ENCODE measurements at places on chromosomes 11 and 22.

DNA sequence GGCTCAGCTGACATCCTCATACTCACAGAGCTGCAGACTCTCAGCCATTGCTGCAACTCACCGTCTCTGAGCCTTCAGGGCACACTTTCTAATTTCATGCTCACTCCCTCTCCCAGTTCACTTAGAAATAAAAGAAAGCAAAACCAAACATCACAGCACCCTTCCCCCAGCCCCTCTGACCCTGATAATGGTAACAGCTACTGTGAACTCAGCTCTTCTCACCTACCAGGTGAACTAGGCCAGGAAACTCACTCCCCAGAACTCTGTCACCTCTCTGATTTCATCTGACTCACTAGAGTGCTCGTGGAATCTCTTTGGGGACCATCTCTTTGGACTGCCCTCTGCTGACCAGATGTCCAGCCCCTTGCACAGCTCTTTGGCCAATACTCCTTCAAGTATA is 14.5 kb upstream of the PARVA start:
- no peak for DNase-seq

GRCh38 chr22:45526281-45526680 is 23.6 kb downstream of the FBLN1 start:
- no peak for DNase-seq

GRCh38 chr22:46320716-46321386 is 14.7 kb upstream of the TRMU start:
- DNase-seq, result no peak

DNA sequence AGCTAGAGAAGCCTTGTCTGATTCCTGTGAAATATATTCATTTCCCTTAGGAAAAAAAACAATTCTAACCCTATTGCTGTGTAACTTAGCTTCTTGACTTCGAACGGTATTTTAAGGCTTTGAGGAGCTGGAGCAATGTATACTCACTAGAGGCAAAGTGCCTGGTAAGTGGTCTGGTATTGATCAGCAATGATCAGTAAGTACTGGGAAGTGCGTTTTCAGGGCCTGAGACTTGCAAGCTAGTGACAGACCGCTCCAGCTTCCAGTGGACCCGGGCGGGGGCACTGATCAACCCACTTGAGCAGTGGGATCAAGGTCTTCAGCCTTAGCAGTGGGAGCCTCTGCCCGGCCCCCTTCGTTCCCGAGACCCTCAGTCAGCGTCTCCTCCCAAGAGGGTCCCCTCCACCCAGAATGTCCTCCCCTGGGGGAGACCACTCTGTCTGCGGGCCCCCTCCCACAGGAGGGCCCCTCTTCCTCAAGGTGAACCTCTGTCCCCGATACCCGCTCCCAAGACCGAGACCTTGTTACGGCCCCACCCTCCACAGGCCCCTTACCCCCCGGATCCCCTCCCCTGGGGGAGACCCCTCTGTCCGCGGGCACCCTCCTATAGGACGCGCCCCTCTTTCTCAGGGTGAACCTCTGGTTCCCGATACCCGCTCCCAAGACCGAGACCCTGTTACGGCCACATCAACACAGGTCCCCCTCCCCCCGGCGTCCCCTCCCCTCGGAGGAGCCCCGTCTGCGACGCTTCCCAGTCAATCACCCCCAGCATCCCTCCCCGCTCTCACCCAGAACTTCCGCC is 452 bp upstream of the ATXN10 start:
- DNase-seq, result no peak

DNA sequence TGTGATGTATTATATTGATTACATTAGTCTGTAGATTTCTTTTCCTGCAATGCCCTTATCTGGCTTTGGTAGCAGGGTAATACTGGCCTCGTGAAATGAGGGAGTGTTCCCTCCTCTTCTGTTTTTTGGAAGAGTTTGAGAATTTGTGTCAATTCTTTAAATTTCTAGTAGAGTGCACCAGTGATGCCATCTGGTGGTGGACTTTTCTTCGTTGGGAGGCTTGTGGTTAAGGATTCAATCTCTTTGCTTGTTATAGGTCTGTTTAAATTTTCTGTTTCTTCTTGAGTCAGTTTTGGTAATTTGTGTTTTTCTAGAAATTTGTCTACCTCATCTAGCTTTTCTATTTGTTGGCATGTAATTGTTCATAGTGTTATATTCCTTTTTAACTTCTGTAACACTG is 18.9 kb downstream of the SHANK3 start:
- no peak for DNase-seq

DNA sequence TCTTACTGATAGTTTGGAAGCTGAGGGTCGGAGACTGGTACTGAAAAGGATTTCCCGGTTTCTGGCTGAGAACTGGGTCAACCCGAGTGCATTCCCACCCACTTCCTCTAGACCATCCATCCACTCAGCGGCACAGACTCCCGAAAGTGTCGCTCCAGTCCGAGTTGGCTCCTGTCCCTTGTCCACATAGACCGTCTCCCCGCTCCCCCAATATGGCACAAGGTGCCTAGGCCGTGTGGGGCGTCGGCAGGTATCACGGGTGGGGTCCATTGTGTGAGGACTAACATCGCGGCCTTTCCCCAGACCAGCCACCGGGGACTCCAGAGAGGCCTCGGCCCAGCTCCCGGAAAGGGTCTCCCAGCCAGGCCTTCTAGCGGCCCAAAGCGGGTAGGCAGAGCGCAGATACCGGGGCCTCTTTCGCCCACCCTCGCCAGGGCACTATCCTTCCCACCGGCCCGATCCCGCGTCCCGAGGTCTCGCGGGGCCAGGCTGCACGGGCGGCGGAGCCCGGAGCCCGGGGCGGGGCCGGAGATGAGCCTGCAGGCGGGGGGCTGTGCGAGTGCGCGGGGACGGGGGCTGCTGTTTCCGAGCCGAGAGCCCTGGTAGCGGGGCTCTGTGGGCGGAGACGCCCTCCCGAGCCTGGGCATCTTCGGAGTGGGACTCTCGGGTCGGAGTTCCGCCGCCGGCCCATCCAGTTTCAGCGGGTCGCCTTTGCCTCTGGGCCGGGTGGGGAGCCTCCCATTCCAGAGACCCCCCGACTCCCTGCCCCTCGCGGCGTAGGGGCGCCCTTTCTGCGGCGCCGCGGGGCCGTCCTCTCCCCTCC is 21.1 kb downstream of the SERPINH1 start:
- peak; percentile 64 for DNase-seq

DNA sequence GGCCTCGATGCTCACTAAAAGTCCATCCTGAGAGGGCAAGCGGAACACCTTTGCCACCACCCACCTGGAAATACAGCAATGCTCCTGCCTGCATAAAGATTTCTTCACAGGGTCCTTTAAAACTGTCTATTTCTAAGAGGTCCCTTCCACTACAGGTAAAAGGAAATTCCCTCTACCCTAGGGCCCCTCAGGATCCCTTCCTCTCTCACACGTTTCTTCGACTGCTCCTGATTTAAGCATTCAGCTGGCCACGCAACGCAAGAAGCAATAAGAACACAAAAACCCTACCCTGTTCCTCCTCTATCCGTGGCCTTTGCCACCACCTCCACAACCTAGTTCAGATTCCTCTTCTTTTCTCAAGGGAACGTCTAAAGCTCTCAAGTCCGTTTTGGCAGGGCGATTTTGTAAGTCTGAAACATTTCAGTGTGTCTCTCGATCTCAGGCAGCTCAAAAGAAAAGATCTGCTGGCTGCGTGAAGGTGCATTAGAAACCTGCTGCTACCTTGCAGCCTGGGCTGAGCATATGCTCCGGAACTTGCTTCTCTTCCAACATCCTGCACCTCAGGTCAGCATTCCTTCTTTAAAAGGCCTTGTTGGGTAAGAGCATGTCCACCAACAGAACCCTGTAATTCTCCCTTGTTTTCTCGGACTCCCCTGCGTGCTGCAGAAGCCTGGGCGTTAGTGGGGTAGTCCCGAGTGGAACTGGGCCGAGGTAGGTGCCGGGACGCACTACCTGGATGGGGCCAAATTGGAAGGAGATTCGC is 1.6 kb downstream of the LGR4 start:
- DNase-seq, result no peak

- DNase-seq, result no peak
Observed at GRCh38 chr11:4962816-4963215, 7.3 kb upstream of the OR51A2 start.

- DNase-seq, result no peak
Observed at GRCh38 chr22:46931414-46931813, 169.0 kb downstream of the TBC1D22A start.

DNA sequence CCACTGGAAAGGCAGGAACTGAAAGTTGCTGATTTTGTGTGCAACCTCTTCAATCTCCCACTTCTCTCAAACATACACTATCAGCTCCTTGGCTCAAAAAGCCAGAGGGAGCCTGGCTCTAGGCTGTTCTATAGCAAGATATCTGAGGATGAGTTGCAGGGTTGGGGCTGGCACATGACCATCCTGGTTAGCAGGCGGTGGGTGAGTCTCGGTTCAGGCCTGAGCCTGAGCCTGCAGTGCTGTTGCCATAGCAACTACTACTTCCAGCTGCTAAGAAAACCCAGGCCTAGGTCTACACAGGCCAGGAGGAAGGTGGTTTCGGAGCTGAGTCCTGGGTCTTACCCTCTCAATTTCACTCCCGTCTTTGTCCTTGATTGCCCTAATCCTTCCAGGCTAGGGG is 39.0 kb downstream of the CWC15 start:
- no peak for DNase-seq

DNA sequence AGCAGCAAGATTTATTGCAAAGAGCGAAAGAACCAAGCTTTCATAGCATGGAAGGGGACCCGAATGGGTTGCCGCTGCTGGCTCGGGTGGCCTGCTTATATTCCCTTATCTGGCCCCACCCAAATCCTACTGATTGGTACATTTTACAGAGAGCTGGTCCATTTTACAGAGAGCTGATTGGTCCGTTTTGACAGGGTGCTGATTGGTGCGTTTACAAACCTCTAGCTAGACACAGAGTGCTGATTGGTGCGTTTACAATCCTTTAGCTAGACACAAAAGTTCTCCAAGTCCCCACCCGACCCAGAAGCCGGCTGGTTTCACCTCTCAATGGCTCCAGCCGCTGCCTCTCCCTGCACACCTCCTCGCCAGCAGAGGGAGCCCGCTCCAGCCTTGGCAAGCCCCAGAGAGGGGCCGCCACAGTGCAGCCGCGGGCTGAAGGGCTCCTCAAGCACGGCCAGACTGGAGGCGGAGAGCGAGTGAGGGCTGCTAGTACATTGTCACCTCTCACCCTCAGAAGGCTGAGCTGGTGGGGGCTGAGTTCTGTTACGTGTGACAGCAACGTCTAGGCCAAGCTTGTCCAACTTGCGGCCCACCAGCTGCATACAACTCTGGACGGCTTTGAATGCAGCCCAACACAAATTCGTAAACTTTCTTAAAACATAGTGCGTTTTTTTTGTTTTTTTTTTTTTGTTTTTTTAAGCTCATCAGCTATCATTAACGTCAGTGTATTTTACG is 8.7 kb downstream of the PTH start:
- DNase-seq, result no peak

DNA sequence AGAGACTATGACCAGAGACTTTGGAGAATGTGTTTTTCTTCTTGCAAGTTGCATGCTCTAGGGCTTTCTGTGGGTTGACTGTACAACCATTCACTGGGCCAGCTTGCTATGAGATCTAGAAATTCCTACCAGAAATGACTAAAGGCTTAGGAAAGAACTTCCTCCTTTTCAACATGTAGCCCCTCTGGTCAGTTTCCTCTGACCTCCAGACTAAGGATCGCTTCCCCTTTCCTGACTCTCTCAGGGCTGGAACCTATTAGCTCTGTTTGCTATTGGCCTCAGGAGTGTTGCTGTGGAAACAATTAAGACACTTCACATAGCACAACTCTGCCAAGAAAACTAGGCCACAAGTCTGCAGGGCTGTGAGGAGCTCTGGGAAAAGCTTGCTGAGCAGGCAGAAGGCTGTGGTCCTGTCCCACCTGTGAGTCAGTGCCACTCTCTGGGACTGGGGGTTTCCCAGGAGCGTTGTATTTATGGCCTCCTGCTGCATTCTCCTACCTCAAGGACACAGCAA is 10.7 kb downstream of the CRY2 start:
- no peak for DNase-seq

GRCh38 chr11:1389932-1390568 is at the start of gene BRSK2:
Gene BRSK2 (plus strand): TSS chr11:1389934. CDS start chr11:1390285, 351 bp downstream.
- DNase-seq, result no peak

Measured in GM19239 (cell line).